Activated CD4-positive, alpha-beta T cell treated with anti-CD3 and anti-CD28 coated beads, Interleukin-2, amount 10 ng/mL, durations not matched to agents 24 days and 14 days (primary cell): ENCODE measurements at places on chromosomes 7 and 10. TPM values are rescaled to one million over a fixed set of nuclear protein-coding genes. Genes with fewer than 3 reads are reported as not detected.

GRCh38 chr10:55374917-55375316 lies 573.9 kb upstream of the PCDH15 start:
- DNase-seq: no peak

DNA sequence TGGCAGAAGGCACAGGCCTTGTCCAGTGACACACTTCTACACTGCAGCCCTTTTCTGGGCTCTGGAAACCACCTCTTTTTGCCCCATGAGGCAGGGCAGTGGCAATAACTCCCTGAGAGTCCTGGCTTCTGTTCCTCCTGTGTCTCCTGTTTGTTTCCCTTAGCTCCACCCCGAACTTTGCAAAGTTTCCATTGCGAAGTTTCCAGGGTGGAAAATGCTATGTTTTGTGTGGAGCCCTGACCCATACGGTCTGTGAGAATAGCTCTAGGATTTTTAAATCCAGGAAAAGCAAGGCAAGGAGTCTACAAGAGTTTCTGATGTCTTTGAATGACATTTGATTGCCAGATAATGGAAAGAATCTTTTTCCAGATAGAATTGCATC lies 92.2 kb upstream of the AKR1E2 start:
- DNase-seq: no peak

GRCh38 chr7:25124465-25125136 lies 459 bp downstream of the CYCS start:
- peak; percentile 80 for DNase-seq

DRGX gene
- total RNA-seq: 0.09 TPM in 1 of 2 replicates, not detected in the other

- no peak for DNase-seq
Observed at GRCh38 chr7:31104361-31105255, 52.5 kb downstream of the ADCYAP1R1 start.

GRCh38 chr7:144391823-144392255 lies 11.7 kb downstream of the NOBOX start:
- peak; percentile 80 for DNase-seq

- no peak for DNase-seq
Observed at GRCh38 chr10:29151005-29151404, 137.9 kb upstream of the LYZL1 start.

GRID2IP gene
- 0.05 TPM in 1 of 2 replicates, not detected in the other for total RNA-seq

DNA sequence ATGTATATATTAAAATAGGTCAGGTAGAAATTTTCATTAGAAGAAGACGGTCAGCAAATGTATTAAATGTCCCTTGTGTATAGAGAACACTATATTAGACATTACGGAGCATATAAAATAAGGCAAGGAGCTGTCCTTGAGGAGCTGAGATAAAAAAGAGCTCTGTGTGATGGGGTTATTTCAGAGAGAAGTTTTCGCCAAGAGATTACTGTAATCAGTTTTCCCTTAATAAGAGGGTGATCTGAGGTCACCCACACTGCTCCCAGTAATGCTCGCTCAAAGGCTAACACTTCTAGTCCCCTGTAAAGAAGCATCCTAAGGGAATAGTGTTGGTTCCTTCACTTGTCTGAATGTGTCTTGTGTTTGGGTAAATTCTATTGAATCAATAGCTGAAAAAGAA lies 86.7 kb upstream of the PRR15 start:
- no peak for DNase-seq

DNA sequence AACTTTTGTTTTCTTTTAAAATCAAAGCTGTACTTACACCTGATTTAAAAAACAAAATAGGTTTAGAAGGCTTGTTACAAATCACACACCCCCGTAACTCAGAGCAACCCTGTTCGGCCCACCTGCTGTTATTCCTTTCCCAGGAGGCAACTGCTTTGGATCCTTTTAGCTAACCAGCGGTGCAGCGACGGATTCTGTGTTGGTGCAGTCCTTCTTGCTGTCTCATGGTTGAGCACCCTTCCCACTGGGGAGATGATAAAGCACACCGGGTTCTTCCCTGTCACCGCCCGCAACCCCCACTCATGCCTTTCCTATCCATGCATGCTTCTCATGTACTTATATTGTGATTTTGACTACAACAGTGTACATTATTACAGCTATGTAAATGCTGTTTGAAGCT lies 24.8 kb upstream of the MKI67 start:
- DNase-seq: no peak

DNA sequence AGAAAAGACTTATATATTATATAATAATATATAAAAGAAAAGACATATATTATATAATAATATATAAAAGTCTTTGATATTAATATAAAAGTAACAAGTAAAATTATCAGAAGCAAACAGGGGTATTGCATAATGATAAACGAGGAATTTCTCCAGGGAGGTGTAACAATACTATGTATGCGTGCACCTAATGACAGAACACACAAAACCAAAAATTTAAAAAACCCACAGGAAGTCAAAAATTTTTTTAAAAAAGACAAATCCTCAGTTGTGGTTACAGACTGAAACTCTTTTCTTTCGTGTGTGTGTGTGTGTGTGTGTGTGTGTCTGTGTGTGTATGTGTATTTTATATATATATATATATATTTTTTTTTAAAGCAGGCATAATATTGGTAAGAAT lies 279.2 kb upstream of the DPP6 start:
- no peak for DNase-seq

DNA sequence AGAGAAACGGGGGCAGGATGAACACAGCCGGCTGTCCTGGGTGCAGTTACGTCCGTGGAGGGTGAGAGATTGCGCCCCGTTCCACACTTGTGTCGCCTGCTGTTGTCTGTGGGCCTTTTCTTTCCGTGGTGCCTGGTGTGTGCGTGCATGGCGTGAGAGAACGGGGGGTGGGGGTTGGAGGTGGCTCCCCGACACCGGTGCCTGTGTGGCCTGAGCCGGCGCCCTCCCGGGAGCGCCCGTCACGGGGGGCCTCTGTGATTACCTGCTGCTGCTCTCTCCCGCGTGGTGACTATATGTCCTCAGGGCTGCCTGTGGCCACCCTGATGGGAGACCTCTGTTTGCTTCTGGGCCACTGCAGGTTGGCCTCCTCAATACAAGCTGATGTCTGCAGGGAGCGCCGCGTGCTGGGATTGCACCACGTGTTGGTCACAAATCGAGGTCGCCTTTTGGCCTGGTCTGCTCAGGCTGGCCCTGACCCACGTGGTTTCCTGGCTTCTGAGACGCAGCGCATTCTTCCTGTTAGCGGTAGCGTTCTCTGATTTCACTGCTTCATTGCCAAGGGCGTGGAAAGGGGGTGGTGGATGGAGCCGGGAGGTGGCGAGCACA lies 10.9 kb upstream of the AP5Z1 start:
- DNase-seq: no peak

DNA sequence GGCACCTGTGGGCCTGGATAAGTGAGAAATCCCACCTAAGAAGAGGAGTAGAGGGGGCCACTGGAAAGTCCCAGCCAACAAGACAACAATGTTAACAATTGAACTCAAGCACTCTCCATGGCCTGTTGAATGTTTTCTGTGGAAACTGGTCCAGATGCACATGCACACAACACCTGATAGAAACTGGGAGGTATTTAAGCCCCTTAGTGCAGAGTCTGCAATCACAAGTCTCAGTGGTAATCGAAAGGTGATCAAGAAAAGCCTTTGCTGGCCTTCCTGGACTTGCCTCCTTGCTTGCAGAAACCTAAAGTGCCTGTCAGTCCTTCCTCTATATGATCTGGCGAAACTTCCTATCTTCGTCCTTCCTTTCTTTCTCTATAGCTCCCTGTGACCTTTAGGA lies 30.6 kb upstream of the HNRNPH3 start:
- DNase-seq: no peak

- DNase-seq: no peak
Observed at GRCh38 chr10:32413513-32413912, 32.4 kb upstream of the CCDC7 start.
